ENCODE measurements at places on chromosomes 13 and 19.

DNA sequence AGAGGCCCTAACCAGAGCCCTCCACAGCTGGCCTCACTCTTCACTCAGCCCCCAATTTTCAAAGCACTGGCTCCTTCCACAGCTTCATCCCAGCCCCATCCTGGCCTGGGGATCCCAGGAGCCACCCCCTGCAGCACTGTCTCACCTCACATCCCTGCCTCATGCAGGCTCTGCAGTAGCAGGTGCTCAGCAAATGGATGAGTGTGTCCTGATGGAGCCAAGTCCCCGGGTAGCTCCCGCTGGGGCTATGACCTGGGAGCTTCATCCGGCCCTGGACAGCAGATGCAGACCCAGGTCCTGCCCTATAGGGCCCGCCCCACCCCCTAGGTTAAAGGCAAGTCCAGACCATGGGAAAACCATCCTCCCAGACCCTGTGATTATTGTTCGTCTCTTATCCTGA lies 143.2 kb upstream of the ZNF507 start:
- no peak for DNase-seq

GRCh38 chr19:42252365-42253244 lies 2.3 kb downstream of the ERF start:
- no peak for DNase-seq

DNA sequence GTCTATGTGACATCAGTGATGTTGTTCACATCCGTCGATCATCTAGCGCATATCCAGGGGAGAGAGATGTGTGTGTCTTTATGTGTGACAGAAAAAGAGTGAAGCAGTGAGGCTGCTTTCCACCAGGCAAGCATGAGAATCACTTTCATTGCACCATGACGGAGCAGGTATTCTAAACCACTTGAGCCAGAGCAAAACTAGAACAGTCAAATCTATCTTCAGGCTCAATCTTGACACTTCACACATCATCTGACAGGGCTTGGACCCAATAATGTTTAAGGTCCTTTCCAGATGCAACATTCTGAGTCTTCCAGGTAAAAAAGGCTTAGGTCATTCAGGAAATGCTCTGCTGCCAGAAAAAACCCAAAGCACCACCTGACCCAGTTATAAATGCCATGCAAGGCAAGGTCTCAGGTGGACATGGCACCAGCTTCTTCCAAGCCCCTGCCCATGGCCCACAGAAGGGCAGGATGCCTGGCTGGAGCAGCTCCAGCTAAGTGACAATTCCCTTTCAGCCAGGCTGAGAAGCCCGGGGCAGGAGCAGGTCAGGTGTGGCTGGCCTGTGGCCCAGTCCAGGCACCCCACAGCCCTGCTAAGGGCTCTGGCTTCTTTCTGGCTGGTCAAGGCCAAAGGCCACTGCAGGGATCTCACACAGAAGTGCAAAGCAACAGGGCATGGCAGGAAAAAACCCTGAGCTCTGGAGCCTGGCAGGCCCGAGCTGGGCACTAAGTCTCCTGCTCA lies 5.0 kb downstream of the ELAVL1 start:
- no peak for DNase-seq

DNA sequence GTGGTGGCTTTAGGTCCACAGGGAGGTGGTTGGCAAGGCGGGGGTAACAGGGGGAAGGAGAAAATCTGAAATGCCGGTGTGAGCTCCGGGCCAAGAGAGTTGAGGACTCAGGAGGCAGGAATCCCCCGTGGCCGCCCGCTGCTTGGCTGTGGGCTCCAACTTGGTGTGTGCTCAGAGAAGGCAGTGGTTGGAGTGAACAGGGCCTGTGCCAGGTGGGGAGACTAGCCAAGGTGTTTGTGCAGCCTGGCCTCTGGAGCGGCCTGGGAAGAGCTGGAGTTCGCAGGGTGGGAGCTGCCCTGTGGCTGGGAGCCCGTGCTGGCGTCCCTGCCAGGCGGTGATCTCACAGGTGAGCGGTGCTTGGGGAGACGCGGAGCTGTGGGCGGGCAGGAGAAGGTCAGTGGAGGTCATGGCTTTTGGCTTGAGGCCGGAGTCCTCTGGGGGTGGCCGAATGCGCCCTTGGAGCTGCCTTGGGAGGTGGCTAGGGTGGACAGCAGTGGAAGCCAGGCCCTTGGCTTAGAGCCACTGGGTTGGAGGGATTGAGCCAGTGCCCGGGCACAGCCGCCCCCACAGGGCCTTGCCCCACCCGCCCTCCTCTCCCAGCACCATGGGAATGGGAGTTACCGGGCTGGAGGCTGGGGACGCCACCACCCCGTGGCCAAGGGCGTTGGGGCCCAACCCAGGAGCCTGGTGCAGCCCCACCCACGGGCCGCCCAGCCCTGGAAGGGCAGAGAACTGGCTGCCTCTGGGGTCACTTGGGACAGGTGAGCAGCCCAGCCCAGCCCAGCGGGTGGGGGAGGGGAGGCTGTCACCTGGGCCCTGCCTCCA lies 7.1 kb upstream of the CIRBP start:
- no peak for DNase-seq

- DNase-seq, result no peak
These were observed 1716.7 kb downstream of the SLITRK1 start for GRCh38 chr13:82165396-82166174.

GRCh38 chr13:68895696-68896095 lies 1211.9 kb upstream of the ATXN8OS start:
- no peak for DNase-seq

DNA sequence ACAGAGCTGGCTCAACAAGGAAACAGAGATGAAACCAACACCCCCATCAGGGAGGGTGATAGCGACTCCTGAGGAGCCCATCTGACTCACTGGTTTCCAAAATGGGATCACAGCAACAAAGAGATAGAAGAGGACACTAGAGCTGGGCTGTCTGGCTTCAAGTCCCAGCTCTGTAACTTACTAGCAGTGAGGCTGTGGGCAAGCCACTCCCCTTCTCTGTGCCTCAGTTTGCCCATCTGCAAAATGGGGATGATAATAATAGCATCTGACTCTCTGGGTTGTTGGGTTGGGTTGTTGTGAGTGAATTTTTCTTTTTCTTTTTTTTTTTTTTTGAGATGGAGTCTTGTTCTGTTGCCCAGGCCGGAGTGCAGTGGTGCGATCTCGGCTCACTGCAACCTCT lies 14.3 kb downstream of the IGSF23 start:
- no peak for DNase-seq

DNA sequence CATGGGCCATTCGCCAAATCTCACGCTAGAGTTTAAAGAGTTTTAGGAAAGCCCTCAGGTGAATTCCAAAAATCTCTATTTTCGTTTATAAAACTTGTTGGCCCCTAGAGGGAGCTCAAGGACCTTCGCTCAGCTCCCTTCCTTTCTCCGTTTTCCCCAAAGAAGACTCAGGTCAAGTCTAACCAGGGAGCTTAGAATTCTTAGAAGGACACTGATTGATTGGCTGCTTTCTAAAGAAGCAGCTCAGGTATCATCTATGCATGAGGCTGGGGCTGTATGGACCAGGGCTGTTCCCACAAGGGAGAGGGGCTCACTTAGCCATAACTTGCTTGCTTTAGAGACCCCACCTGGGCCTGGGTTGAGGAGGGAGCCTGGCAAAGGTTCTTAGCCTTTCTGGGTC lies 20.5 kb downstream of the DZIP1 start:
- DNase-seq, result no peak

- no peak for DNase-seq
These were observed 1.0 kb upstream of the RPS5 start for GRCh38 chr19:58385891-58386575.

- no peak for DNase-seq
These were observed 498.2 kb downstream of the IRS2 start for GRCh38 chr13:109288151-109288709.

DNA sequence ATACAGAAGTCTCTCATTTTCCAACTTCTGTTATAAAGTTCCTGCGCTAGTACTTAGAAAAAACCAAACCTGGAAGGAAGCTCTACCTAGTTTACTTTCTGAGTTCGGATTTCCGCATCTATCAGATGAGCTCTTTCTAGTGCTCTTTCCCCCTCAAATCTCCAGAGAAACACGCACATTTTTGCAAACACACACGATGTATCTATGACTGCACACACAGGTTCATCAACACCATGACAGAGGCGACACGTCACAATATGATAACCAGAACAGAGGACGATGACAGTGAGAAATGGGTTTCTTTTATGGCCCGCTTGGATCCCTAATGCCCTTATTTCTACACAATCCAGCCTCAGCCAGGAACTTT lies 629 bp upstream of the LRRC63 start:
- no peak for DNase-seq

- no peak for DNase-seq
These were observed 29.7 kb downstream of the LATS2 start for GRCh38 chr13:21031594-21032275.

- DNase-seq, result no peak
These were observed 6.0 kb downstream of the ZBTB7A start for GRCh38 chr19:4060621-4061177.

GRCh38 chr19:38003438-38004185 lies 96.6 kb downstream of the SIPA1L3 start:
- no peak for DNase-seq

GRCh38 chr13:80340651-80341100 lies 250 bp downstream of the SPRY2 start:
- no peak for DNase-seq

- DNase-seq, result no peak
These were observed 10.5 kb downstream of the MBD3 start for GRCh38 chr19:1582201-1582600.

DNA sequence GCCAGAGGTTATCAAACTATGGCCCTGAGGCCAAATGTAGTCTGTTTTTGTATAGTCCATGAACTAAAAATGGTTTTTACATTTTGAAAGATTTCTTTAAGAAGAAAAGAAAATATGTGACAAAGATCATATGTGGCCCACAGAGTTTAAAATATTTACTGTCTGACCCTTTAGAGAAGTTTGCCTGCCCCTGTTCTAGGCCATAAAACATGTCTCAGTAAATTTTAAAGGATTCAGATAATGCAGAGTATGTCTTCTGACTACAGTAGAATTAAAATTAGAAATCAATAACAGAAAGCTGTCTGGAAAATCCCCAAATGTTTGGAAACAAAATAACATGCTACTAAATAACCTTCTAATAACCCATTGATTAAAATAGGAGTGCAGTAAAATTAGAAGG lies 86.3 kb downstream of the KCNRG start:
- no peak for DNase-seq

DNA sequence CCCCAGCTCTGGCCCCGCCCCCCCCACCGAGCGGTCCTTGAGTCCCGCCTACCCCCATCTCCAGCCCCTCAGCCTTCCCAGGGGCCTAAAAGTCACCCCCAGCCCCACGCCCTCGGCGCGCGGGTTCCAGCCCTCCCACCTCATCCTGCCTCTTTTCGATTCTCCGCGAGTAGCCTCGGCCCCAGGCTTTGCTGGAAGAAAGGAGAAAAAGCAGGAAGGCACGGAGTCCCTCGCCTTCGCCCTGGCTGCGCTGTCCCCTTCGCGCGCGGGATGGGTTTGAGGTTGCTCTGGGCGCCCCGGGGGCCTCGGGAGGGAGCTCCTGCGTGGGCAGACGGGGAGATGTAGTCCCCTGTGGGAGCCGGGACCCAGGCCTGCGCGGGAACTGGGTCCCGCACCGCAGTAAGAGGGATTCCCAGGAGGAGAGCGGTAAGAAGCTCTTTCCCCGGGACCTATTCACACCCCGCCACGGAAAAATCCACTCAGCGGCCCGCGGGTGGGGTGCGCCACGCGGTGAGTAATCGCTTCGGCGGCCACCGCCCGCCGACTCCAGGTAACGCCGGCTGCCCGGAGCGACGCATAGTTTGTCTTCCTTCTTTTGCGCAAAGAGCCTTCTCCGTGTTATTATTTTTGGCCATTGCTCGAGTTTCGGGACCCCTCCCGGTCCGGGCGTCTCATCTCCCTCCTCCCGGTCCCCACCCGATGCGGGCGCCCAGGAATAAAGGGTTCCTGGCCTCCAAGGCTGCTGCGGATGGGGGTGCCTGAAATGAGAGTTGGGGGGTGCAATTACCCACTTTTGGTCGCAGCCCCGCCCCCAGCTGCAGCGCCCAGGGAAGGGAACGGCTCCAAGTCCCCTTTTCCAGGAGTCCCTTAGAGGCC lies 865 bp upstream of the CRLF1 start:
- DNase-seq, result no peak

DNA sequence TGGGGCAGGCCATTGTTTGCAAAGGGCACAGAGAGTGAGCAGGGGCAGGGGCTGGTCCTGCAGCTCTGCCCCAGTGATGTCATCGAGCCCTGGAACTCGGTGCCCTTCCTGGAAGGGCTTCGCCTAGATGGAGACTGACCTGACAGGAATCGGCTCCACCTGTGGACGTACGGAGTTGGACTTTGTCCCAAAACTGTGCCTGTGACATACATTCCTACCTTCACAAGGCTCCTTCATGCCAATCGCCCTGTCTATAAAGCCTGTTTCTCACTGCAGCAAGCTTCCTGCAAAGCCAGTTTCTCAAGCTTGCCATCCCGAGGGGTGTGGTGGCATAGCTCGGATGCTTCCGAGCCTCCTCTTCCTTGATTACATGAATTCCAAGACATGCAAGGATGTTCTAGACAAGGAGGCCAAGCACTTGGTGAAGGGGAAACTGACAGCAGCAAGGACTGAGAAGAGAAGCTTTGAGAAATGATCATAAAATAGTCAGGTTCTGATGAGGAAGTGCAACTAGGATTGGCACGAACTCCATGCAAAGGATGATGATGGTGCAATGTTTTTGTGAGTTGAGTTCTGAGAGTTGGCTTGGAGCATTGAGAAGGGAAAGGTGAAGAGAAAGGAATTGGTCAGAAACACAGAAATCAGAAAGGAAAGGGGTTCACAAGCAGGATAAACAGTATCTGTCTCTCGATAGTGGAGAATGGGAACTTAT lies 73.6 kb upstream of the STK24 start:
- DNase-seq, result no peak

DNA sequence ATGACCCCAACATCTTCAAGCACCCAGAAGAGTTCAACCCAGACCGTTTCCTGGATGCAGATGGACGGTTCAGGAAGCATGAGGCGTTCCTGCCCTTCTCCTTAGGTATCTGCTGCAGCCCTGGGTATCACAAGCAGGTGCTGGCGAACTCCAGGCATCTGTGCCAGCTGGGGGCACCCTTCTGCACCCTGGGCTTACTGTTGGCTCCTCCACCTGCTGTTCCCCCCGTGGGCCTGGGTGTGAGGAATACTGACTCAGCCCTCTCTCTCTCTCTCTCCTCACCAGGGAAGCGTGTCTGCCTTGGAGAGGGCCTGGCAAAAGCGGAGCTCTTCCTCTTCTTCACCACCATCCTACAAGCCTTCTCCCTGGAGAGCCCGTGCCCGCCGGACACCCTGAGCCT lies 13.0 kb downstream of the CYP2S1 start:
- no peak for DNase-seq

DNA sequence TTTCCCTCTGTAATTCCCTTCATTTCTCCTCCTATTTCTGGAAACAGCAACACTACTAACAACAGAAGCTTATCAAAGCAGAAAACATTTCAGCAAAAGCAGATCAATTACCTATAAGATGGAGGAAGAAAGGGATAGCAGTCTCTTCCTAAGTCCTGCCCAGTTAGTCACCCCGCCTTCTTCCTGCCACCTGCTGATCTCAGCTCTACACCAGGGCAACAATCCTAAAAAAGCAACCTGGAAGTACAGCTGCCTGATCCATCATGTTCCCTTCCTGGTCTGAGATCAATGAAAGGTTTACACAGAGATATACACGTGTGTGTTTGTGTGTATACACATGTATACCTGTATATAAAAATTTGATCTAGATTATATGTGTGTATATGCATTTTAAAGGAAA lies 59.4 kb downstream of the TSC22D1 start:
- no peak for DNase-seq

- DNase-seq, result no peak
These were observed 256.5 kb downstream of the SHISA2 start for GRCh38 chr13:25795277-25795676.

- no peak for DNase-seq
These were observed 111.9 kb downstream of the HSPH1 start for GRCh38 chr13:31049833-31050232.

GRCh38 chr13:93765062-93765461 lies 538.5 kb downstream of the GPC6 start:
- no peak for DNase-seq

Measured in activated naive CD4-positive, alpha-beta T cell (primary cell).